T-helper 9 cell (primary cell): ENCODE measurements at places on chromosomes 4 and X.

GRCh38 chr4:82388405-82388804, 14.6 kb upstream of the HNRNPD start:
- no peak for DNase-seq

DNA sequence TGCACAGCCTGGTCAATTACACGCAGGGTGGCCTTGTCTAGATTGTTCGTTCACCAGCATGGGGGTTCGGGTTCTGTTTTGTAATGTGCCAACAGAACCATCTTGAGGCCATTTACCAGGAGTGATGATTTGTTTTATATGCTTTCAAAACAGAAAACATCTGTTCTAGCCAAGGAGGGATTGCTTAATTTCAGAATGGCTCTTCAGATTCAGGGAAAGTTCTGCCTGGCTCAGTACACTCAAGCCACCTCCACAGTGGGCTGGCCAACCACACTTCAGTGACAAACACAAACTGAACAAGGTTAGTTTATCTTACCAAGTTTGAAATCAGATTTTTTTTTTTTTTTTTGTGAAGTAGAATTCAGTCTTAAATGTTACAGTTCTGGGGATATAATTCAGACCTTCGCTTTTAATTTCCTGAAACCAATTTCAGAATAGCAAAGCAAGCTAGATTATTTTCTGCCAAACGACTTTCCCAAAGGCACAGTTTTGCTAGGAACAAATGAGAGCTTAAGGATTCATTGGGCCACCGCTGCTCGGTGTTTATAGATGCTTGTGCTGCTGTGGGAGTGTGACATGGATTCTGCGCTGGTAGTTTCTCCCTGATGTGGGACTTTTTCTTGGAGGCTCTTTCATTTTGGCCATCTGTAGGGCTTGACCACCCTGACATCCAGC, 23.4 kb downstream of the SMS start:
- DNase-seq = no peak

DNA sequence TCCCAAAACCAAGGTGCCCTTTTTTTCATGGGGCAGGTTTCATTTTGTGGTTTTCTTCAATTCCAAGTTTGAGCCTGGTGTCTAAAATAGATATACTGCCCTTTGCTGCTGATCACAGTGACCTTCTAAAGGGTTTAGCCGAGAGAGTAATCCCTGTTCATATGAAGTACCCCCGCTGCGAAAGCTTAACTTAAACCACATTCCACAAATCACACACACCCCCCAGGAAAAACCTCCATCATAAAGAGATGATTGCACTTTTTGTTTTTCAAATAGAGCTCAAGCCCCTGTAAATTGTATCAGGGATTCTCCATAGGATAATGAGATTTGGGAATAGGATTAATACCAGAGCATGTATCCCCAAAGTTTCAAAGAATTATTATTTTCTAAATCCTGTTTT, 90.8 kb downstream of the USP46 start:
- no peak for DNase-seq

DNA sequence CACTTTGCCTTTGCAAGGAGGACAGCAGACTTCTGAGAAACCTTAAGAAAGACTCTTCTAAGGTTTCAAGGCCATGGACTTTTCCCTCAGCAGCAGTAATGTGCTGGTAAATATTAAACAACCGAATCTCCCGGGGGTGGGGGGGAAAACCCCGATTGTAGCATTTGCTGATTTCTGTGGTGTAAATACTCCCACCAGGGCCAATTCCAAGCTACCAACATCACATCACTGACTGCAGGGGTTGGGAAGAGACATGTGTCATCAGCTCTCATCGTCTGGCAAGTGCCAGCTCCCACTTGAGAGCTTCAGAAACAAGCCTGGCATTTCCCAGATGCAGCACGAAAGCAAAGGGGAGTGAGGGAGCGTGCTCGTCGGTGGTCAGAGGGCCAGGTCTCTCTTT, 101.2 kb downstream of the BCOR start:
- DNase-seq = no peak

- no peak for DNase-seq
Observed at GRCh38 chr4:69025191-69025998, 70.9 kb upstream of the UGT2B7 start.

- DNase-seq = no peak
Observed at GRCh38 chrX:11403631-11404030, 110.4 kb downstream of the AMELX start.

DNA sequence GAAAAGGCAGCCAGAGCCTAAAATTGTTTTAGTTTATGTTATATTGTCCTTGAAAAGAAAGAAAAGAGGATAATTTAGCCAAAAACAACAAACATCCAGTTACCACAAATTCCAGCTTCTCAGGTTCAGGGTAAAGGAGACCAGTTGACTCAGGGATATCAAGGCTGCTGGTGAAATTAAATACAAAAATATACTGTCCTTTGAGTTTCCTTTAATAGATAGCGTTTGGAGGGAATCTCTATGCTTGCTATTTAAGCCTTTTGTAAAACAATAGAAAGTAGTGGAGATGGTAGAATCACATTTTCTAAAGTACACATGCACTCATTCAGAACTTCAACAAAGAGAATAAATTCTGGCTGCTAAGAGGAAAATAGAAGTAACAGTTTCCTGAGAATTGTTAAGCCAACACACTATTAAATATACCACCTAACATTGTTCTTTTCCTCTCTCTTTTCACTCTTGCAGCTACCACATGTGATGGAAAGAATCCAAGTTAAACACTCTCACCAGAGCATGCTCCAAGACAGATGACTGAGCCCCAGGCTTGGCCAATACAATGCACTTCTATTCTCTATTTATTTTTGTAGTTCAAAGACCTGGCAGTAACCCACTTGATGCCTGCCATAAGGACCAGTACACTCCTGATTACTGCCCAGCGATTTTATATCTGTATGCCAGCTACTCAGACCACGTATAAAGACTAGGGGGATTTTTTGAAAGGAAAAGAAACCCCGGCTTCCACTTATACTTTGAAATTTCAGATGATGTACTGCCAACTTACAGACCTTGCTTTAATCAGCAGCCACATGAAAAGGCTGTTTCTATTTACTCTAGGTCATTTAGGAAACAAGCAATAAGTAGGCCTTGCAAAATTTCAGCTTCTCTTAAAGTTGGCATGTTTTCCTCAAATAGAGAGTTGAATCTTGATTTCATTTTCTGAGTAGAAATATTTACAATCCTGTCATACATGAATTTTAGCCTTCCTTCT, 756.9 kb downstream of the FAT4 start:
- no peak for DNase-seq

GRCh38 chrX:71953391-71953790, 42.7 kb downstream of the NHSL2 start:
- no peak for DNase-seq

GRCh38 chr4:33060674-33061542, 2340.7 kb downstream of the PCDH7 start:
- DNase-seq = no peak

DNA sequence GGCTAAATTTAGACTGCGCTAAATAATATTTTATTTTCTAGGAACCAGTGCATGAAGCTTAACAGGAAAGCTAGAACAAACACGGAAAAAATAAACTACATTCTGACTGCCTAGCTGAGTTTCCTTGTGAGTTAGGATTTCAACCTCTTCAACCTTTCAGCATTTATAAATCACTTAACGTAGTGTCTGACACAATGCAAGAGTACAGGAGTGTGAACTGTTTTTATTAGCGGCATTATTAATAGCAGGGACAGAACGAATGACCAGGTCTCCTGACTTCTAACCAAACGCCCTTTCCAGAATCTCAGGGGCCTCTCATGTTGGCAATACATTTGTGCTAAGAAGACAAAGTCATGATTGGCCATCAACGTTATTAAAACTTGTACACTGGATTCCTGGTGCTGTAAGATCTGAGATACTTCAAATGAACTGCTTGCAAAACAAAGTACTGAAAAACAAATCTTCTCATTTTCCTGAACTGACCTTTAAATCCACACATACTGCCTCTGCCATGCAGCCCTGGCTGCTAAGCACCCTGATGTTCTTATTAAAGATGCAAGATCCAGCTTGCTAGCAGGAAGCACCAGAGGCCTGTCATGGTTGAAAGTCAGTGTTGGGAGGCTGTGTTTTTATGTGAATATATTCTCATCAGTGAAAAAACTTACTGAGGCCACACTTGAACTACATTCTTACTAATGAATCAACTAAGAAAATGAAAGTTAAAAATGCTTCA, 380.4 kb upstream of the CPEB2 start:
- no peak for DNase-seq

GRCh38 chr4:182066037-182066436, 177.2 kb upstream of the TENM3 start:
- no peak for DNase-seq

DNA sequence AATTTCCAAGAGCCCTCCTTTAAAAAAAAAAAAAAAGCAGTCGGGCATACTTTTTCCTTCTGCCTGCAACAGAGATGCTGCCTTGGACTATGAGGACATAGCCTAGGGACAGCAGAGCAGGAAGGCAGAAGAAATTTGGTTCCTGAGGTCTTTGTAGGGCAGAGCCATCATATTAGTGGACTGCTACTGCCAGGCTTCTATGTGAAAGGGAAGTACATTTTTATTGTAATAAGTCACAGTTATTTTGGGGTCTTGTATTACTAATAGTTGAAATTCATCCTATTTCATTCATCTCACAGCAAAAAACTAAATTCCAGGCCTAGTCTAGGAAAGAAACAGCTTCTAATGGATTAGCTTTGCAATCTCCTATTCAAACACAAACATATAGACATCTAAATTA, 211.2 kb downstream of the NSUN7 start:
- no peak for DNase-seq

DNA sequence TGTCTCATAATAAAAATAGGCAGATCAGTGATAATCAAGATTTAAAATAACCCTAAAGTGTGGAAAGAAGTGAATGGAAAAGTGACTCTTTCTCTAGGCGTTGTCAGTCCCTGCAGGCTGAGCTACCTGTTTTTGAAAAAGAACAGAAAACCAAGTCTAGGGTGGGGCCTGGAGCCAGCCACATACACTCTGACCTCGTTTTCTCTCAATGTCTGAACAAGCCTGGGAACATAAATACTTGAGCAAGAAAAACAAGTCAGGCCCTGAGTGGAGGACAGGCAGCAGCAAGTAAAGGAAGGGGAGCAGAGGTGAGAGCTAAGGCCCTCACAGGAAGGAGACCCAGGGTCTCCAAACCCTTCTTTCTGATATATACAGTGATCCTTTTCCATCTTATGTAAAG, 91.7 kb upstream of the HPF1 start:
- DNase-seq = no peak

GRCh38 chrX:103477496-103477895, 41.8 kb downstream of the RAB40A start:
- DNase-seq = no peak

GRCh38 chr4:57091657-57092162, 18.5 kb downstream of the IGFBP7 start:
- no peak for DNase-seq

GRCh38 chr4:55729351-55730279, 90.0 kb upstream of the EXOC1L start:
- no peak for DNase-seq

DNA sequence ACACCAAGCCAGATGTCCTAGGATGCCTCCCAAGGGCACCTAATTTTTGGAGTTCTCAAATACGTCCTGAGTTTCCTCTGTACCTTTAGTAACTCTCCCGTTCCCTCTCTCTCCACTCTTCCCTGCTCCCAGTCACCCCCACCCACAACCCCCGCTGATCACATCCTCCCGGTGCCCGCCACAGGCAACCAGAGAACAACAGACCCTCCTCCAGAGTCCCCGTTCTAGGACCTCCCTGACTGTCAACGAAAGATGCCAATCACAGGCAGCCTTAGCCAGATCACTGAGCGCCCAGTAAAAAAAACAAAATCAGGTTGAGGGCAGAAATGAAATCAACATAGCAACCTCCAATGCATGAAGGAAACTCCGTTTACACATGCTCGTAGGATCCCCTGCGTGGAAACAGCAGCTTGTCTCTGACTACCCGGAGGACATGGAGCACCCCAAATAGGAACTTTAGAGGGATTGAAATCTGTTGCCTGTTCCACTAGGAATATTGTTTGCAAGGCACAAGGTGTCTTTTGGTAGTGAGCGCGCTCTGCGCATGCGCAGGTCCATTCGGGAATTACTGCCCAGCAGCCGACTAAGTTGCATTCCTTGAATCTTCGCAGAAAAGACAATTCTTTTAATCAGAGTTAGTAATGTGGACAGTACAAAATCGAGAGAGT, at the start of gene GABRB1:
GABRB1 (plus strand) TSS at position 557 of the 668 bp plus-strand sequence.
- DNase-seq = peak; percentile 8

- DNase-seq = no peak
Observed at GRCh38 chrX:119495734-119496726, 27.8 kb downstream of the SLC25A5 start.

- DNase-seq = no peak
Observed at GRCh38 chr4:80990851-80991250, 39.7 kb upstream of the BMP3 start.

DNA sequence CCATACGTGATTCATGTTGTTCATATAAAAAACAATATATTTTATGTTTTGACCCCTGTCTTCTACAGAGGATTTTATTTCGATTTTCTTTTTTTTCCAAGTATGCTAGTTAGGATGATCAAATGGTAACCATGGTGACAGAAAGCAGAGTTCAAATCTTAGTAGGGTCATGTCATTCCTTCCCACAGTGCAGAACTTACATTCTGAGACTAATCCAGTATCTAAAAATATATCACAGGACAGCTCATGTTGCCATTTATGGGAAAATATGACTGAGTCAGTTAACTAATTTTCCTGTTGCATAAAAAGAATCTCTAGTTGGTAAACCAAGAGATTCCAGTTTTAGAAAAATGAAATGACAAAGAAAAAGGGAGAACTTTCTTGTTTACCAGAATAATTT, 209.5 kb downstream of the PARM1 start:
- DNase-seq = no peak

DNA sequence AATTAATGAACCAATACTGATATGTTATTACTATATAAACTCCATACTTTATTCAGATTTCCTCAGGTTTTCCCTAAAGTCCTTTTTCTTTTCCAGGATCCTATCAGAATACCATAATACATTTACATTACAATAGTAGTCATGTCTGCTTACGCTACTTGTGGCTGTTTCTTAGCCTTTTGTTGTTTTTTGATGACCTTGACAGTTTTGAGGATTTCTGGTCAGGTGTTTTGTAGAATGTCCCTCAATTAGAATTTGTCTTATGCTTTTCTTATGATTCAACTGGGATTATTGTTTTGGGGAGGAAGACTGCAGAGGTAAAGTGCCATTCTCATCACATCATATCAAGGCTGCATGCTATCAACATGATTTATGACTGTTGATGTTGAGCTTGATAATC, 9.1 kb downstream of the SOX3 start:
- DNase-seq = no peak

GRCh38 chr4:11232015-11232414, 196.7 kb downstream of the HS3ST1 start:
- DNase-seq = no peak
